WTC11 (cell line): ENCODE measurements at places on chromosomes 2 and 18.
A peak's percentile ranks its signal among the peaks of the same experiment; 100 is the strongest.

DNA sequence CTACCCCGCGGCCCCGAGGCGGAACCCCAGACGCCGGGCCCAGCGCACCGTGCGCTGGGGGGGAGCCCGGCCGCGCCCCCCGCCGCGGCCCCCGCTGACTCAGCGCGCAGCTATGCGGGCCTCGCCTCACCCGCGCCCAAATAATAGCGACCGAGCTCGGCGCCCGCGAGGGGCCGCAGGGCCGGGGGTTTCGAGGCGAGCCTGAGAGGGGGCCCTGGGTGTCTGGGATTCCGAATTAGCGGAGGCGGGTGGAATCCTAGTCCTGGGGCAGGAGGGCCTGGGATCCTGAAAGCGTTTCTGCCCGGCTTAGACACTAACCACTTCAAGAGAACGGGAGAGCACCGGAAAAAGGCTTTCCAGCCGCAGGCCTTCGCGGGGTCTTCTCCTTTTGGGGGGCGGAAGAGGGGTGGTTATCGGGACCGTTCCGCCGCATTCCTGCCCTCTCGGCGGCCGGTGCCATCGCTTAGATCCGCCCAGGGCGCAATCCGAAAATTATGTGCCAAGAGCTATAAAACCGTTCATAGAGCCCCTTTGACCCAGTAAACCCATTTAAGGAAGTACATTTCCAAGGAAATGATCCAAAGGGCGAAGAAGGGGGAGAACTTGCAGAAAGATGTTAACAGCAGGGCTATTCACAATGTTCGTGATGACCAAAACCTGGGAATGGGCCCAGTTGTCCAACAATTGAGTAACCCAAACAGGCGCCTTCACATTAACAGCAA is 681 bp upstream of the ROCK2 start:
- DNase-seq = peak; percentile 52

DNA sequence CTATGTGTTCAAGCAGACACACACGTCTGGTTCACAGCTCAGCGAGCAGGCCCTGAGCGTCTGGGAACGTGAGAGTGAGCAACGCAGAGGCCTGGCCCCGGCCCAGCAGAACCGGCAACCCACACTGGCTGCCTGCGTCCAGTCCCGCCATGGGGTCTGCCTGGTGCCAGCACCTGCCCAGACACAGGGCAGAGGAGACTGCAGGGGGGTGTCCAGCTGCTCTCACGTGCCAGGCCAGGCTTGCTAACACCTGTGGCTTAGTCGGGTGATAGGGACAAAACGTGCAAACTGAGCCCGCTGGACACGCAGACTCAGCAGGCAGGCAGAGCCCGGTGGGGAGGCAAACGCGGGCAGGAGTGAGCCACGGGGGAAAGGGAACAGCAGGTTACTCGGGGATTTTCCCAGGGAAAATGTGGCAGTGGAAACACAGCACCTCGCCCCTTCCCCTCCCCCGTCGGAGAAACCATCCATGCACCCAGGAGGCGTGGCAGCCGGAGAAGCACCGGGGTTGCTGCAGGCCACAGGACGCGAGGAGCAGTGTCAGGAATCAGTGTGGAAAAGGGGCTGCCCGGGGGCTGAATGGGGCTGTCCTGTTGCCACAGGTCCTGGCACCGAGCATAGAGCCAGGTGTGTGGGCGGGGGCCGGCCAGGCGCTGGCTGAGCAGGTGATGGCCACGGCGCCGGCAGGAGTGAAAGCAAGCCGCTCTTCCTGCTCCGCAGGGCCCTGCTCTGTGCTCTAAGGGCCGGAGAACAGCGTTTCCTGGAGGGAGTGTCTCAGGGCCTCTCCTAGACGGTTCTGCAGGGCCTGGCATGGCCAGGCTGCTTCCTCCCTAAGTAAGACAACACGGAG is 154.7 kb downstream of the HDAC4 start:
- peak; percentile 32 for DNase-seq

- DNase-seq = no peak
These were observed 5.5 kb downstream of the BOK start for GRCh38 chr2:241563981-241564595.

DNA sequence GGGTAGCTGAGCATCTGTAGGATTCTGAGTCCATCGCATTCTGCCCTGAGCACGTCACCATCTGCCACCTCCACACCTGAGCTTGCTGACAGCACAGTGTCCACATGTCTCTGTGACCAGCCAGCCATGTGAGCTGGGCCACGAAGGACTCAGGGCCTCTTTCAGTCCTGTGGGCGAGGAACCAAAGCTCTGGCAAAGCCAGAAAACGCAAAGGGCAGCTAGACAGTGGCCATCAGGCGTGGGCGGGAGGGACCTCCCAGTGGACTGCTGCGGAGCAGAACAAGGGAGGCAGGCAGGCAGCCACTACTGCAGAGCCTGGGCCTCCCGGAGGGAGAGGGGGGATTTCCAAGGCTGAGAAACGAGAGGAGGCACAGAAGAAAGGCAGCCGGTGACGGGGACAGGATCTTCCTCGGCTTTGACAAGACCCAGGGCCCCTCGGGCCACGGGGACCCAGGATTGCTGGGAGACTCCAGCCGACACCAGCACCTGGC is 274.6 kb upstream of the SALL3 start:
- DNase-seq = no peak

GRCh38 chr2:113863144-113863543 is 26.7 kb upstream of the ACTR3 start:
- no peak for DNase-seq

- DNase-seq = no peak
These were observed 183.2 kb upstream of the RAB6C start for GRCh38 chr2:129796225-129796624.

- DNase-seq = no peak
These were observed 175.5 kb downstream of the PRPF40A start for GRCh38 chr2:152541712-152542111.

DNA sequence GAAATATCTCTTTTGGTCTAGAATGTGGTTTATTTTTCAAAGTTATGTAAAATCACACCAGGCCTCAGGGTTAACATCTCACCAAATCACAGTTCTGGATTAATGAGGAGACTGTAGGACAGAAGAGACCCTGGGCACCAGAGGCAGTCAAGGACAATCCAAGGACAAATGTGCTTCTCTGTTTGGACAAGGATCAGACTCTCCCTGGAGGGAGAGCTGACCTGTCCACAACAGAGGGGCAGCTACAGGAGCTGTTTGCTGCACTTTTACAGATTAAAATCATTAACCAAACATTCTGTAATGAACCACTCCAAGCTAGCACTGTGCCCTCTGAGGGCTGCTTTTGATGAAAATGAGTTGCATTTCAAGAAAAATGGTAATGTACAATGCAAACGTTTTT is 690.6 kb upstream of the SLC8A1 start:
- no peak for DNase-seq

- DNase-seq = no peak
These were observed 19.3 kb upstream of the NCK2 start for GRCh38 chr2:105725388-105725787.

DNA sequence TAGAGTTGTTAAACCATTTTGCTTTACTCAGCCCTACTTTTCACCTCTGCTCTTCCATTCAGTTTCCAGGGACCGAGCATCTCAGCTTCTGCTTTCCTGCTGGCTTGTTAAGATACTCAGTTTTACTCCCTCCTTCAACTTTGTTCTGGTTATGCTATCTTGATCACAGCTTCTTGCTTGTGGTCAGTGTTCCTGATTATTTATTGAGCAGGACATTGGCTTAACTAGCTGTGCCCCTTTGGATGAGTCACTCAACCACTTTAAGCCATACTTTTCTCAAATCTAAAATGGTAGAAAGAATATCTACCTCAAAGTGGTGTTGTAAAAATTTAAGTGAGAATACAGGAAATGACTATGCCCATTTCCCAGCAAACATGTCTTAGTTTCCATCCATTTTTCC is 124.0 kb downstream of the KYNU start:
- DNase-seq = no peak

DNA sequence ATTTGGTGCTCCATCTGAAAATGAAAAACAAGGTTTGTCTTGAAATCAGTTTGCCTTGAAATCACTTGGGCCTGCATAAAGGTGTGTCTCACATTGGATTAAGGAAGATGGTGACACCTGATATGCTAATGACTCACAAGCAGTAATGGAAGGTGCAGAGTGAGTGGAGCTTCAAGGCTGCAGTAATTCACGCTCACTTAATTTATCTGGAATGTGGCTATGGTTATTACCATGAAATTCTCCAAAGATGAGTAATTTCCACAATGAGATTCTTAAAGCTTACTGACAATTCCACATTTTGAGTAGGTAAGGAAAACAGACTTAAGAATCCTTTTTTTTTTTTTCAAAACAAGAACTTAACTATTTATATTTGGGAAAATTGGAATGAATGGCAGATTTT is 156.8 kb downstream of the PAX3 start:
- no peak for DNase-seq

GRCh38 chr2:58039170-58039611 is 7.4 kb upstream of the VRK2 start:
- no peak for DNase-seq

GRCh38 chr2:61720911-61721310 is 132.9 kb downstream of the FAM161A start:
- DNase-seq = no peak

- no peak for DNase-seq
These were observed 74.0 kb downstream of the TMX3 start for GRCh38 chr18:68640861-68641260.

- DNase-seq = no peak
These were observed 64.0 kb upstream of the ACKR3 start for GRCh38 chr2:236505648-236506047.

GRCh38 chr2:134927195-134927594 is 8.6 kb downstream of the CCNT2 start:
- no peak for DNase-seq

GRCh38 chr2:237636578-237636977 is 9.2 kb downstream of the LRRFIP1 start:
- DNase-seq = no peak

DNA sequence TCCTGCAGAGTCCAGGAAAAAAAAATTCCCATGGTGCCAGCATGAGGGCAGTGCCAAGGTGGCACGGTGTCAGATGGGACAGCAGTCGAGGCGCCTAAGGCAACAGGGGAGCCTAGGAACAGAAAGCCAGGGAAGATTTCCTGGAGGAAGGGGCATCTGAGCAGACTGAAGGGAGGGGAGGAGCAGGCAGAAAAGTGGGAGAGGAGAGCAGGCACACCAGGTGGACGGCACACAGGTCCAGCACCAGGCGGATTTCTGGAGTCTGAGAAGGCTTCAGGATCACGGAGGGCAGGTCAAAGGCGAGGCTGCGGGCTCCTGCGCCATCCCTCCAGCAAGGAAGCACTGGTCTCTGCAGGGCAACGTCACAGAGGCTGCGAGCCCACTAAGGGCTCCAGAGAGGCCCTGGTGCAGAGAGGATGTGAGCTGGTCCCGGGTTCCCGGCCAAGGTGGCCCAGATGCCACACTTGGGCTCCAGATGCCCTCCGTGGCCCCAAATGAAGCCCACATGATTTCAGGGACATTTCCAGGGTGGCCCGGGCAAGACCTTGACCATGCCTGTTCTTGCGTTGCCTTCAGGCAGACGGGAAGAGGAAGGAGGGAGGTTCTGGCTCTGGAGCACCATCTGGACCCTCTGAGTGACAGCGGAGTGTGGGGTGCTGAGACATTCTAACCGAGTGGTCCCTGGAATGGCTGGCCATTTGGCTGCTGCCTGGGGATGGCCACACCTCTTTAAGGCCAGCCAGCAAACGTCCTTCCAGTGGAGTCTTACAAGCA is 4.1 kb downstream of the HS6ST1 start:
- DNase-seq = no peak

GRCh38 chr18:12474876-12475275 is 67.1 kb downstream of the PRELID3A start:
- DNase-seq = no peak

GRCh38 chr2:79876430-79876829 is 363.6 kb downstream of the CTNNA2 start:
- no peak for DNase-seq

- DNase-seq = no peak
These were observed 18.8 kb upstream of the CD207 start for GRCh38 chr2:70854411-70854810.

- no peak for DNase-seq
These were observed 80.7 kb downstream of the CYRIA start for GRCh38 chr2:16584824-16585540.

DNA sequence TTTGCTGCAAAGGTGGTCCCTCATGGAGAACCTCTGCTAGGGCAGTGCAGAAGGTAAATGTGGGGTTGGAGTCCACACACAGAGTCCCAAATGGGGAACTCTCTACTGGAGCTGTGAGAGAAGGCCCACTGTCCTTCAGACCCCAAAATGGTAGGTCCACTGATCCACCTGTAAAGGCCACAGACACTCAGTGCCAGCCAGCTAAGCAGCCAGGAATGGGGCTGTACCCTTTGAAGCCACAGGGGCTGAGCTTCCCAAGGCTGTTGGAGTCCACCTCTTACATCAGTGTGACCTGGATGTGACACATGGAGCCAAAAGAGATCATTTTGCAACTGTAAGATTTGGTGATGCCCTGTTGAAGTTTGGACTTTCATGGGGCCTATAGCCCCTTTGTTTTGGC is 252.4 kb upstream of the GULP1 start:
- no peak for DNase-seq

DNA sequence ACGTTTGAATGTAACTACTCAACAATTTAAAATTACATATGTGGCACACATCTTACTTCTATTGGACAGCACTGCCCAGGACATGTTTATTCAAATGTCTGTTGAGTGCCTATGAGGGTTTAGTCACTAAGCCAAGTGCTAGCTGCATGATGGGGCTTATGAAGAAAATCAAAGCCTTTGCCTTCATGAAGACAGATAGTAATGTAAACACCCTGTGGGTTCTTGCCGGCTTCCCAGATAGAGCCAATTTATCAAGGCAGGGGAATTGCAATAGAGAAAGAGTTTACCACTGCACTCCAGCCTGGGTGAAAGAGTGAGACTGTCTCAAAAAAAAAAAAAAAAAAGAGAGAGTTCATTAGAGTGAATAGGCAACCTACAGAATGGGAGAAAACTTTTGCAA is 43.7 kb upstream of the NEB start:
- no peak for DNase-seq

DNA sequence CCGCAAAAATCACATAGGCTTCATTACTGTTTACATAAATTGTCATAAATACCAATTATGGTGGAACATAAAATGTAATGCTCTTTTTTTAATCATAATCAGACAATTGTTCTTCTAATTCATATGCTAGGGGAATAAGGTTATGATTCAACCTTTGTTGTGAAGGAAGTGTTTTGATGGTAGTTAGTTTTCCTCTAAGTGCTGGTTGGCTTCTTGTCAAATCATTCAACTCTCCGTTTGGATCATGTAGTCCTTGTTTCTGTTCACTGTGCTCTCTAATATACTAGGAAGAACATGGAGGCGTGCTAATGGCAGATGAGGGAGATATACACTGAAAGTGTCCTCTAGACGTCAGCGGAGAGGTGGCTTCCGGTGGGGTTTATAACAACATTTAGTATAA is 1938.0 kb upstream of the PIK3C3 start:
- DNase-seq = no peak

GRCh38 chr2:44707945-44708660 is 233.4 kb upstream of the SIX3 start:
- no peak for DNase-seq

- DNase-seq = no peak
These were observed 19.1 kb upstream of the TRIB2 start for GRCh38 chr2:12697617-12698016.

GRCh38 chr2:234677758-234678538 is 181.1 kb upstream of the ARL4C start:
- no peak for DNase-seq
